GM23248 (cell line): ENCODE measurements at places on chromosomes 1 and 21.

- no peaks in the 10 kb centered on the region for H3K4me1 ChIP-seq
- no peaks in the 10 kb centered on the region for H3K36me3 ChIP-seq
- H3K27me3 ChIP-seq: no peaks in the 10 kb centered on the region
Observed at GRCh38 chr21:46621457-46622182, 13.9 kb upstream of the PRMT2 start.

GRCh38 chr1:228397966-228398365 is 8.7 kb downstream of the TRIM11 start:
- H3K4me3 ChIP-seq: no peak overlapping the region
- DNase-seq: no peak
- H3K36me3 ChIP-seq: no peaks in the 10 kb centered on the region; the same call in 1 of the 2 replicates
- H3K27me3 ChIP-seq: no peaks in the 10 kb centered on the region
- no peak overlapping the region for H3K27ac ChIP-seq

- H3K4me1 ChIP-seq: peaks cover 16% of the 10 kb centered on the region
- peak; percentile 35 for DNase-seq
- no peak overlapping the region for H3K4me3 ChIP-seq
Observed at GRCh38 chr1:39737546-39738169, 1.0 kb upstream of the PPIE start.

DNA sequence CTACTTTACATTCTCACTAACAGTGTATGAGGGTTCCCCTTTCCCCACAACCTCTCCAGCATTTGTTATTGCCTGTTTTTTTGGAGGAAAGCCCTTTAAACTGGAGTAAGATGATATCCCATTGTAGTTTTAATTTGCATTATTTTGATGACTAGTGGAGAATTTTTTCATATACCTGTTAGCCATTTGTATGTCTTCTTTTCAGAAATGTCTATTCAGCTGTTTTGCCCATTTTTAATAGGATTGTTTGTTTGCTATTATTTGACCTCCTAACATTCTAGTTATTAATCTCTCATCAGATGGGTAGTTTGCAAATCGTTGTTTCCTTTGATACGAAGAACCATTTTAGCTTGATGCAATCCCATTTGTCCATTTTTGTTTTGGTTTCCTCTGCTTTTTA is 165.0 kb downstream of the GLUL start:
- no peaks in the 10 kb centered on the region for H3K36me3 ChIP-seq
- no peak overlapping the region for H3K4me3 ChIP-seq
- DNase-seq: no peak
- H3K27ac ChIP-seq: no peak overlapping the region

DNA sequence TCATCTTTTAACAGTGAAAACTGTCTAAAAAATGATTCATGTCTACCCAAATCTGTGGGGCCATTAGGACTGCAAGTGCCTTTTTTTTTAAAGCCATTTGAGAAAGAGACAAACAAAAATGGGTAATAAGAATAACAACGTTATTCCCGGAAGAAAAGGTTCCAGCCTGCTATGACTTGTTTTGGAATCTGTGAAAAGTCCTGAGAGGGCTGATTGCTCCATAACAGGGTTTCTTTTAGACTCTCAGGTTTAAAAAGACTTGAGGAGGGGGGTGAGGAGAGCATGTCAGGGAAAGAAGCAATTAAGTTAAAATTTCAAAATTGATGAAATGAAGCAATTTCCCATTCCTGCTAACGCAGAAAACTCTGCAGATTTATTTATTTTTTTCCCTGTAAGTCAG is 56.4 kb downstream of the CACHD1 start:
- DNase-seq: no peak
- no peaks in the 10 kb centered on the region for H3K36me3 ChIP-seq
- H3K27ac ChIP-seq: no peak overlapping the region
- H3K4me3 ChIP-seq: no peak overlapping the region

GRCh38 chr1:60504206-60504840 is 430.8 kb upstream of the C1orf87 start:
- no peak overlapping the region for H3K4me3 ChIP-seq
- H3K4me1 ChIP-seq: no peaks in the 10 kb centered on the region
- no peak overlapping the region for H3K27ac ChIP-seq

GRCh38 chr1:78814176-78814575 is 164.5 kb downstream of the IFI44 start:
- no peak for DNase-seq
- no peaks in the 10 kb centered on the region for H3K27me3 ChIP-seq
- H3K27ac ChIP-seq: no peak overlapping the region
- H3K4me3 ChIP-seq: no peak overlapping the region

DNA sequence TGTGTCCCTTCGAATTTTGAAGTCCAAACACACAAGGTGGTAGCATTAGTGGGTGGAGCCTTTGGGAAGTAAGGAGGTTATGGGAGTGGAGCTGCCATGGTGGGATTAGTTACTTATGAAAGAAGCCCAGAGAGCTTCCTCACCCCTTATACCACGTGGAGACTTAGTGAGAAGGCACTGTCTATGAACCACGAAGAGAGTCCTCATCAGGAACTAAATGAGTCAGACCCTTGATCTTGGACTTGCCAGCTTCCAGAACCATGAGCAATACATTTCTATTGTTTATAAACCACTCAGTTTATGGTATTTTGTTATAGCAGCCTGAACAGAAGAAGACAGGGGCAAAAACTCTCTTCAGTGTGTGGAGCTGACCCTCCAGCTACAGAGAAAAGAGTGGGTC is 259.3 kb upstream of the AJAP1 start:
- H3K4me3 ChIP-seq: no peak overlapping the region
- DNase-seq: no peak
- H3K4me1 ChIP-seq: no peaks in the 10 kb centered on the region
- H3K27ac ChIP-seq: no peak overlapping the region
- no peaks in the 10 kb centered on the region for H3K36me3 ChIP-seq
- H3K27me3 ChIP-seq: no peaks in the 10 kb centered on the region

GRCh38 chr1:239977416-239977815 is 114.3 kb upstream of the FMN2 start:
- peaks cover 7% of the 10 kb centered on the region for H3K27me3 ChIP-seq
- no peak overlapping the region for H3K4me3 ChIP-seq
- peak; percentile 9 for DNase-seq
- H3K4me1 ChIP-seq: no peaks in the 10 kb centered on the region
- no peaks in the 10 kb centered on the region for H3K36me3 ChIP-seq

DNA sequence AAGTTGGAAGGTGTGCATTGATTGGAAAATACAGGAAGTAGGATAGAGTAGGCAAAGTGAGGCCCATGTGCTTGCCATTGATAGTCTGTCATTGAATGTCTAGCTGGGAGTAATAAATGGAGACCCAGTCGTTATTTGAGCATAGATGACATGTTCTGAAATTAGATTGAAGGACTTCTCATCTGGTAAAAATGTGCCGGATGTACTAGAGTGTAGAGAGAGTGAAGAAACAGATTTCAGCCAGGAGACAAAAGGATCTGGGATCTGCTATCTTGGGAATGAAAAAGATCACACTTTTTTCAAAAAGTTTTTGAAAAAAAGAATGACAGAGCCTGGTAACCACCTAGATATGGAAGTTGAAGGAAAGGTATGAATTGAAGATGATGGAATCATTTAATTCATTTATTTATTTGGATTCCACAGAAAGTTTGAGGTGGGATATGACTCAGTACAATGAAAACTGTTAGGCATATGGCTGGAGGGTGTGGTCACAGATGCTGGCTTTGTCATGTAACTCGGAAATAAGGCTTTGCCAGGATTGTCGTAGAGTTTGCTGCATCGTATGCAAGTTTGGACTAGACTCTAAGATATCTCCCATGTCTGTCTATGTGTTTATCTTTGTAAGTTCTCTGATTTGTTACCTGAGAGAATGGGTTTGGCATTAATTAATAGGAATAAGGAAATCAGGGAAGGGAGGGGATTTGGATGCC is 137.1 kb downstream of the PBX1 start:
- DNase-seq: peak; percentile 90
- H3K27me3 ChIP-seq: no peaks in the 10 kb centered on the region
- H3K4me1 ChIP-seq: peaks cover 18% of the 10 kb centered on the region
- peak overlapping the region; percentile 41 for H3K4me3 ChIP-seq
- 0 out of 2 replicates have a peak, but pooled peaks cover 3% of the 10 kb centered on the region for H3K36me3 ChIP-seq

- no peaks in the 10 kb centered on the region for H3K27me3 ChIP-seq
- H3K4me3 ChIP-seq: no peak overlapping the region
- no peak overlapping the region for H3K27ac ChIP-seq
- H3K4me1 ChIP-seq: no peaks in the 10 kb centered on the region
Observed at GRCh38 chr1:175725684-175726083, 17.7 kb downstream of the TNR start.

- H3K36me3 ChIP-seq: no peaks in the 10 kb centered on the region
- no peak overlapping the region for H3K4me3 ChIP-seq
- peaks cover 3% of the 10 kb centered on the region; the same call in 1 of the 2 replicates for H3K4me1 ChIP-seq
- no peak for DNase-seq
- H3K27ac ChIP-seq: no peak overlapping the region
Observed at GRCh38 chr1:64981601-64982533, 15.5 kb upstream of the JAK1 start.

DNA sequence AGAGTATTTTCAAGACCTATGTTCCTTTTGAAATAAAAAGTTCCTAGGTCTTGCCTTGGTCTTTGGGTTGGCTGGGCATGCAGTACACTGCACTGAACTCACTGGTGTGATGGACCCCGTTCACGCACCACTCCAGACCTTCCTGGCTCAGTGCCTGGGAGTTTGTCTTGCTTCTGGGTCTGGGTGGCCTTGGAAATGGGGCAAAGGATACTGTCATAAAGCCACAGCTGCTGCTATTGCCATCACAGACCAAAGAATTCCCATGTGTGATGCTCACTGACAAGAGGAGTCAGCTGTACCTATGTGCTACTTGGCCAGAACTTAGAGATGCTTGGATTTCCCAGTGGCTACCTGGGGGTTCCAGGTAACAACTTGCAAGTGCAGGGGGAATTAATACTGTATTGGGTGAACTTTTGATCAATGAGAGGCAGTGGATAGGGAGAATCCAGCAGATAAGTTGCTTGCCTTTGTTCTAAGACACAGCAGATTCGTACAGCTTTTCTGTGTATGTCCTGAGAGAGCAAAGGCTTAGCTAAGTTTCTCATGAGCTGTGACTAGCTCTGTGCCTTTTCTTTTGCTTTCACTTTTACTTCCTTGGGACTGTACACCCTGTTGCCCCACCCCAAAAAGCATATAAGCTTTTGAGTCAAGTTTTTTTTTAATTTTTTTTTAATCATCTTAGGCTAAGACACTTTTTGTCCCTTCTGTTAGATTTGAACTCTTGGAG is 115.3 kb downstream of the RUNX1 start:
- no peak overlapping the region for H3K4me3 ChIP-seq
- H3K4me1 ChIP-seq: peaks cover 42% of the 10 kb centered on the region
- no peaks in the 10 kb centered on the region for H3K27me3 ChIP-seq
- no peak for DNase-seq
- H3K27ac ChIP-seq: no peak overlapping the region
- H3K36me3 ChIP-seq: no peaks in the 10 kb centered on the region

GRCh38 chr1:237756304-237756967 is 134.3 kb downstream of the ZP4 start:
- H3K4me3 ChIP-seq: no peak overlapping the region
- no peaks in the 10 kb centered on the region for H3K27me3 ChIP-seq
- no peaks in the 10 kb centered on the region for H3K4me1 ChIP-seq

DNA sequence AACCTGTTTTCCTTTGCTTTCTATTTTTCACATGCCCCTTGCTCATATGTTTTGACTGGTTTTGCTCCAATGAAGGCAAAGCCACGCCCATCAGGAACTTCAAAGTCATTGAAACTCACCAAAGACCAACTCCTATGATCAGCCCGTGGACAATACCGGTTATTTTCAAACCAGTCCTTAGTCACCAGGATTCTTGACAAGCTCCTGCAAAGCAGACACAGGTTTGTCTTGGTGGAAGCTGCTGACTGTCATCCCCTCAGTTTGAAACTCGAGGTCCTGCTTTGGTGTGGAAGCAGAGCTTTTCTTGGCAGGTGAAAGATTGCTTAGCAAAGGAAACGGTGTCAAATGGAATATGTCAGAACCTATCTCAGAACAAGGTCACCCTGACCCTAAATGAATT is 384.7 kb upstream of the CXADR start:
- H3K27ac ChIP-seq: no peak overlapping the region
- no peak overlapping the region for H3K4me3 ChIP-seq
- H3K4me1 ChIP-seq: no peaks in the 10 kb centered on the region
- no peaks in the 10 kb centered on the region for H3K36me3 ChIP-seq

DNA sequence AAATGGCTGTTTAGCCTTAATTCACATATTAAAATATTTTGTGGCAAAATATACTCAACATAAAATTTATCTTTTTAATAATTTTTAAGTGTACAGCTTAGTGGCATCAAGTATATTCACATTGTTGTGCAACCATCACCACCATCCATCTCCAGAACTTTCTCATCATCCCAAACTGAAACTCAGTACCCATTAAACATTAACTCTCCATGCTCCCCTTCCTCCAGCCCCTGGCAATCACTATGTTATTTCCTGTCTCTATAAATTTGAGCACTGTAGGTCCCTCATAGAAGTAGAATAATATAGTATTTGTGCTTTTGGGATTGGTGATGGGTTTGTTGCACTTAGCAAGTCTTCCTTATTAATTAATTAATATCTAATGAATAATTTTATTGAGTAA is 29.4 kb downstream of the CCN1 start:
- H3K4me1 ChIP-seq: peaks cover 76% of the 10 kb centered on the region
- no peak for DNase-seq
- H3K27ac ChIP-seq: peak overlapping the region; percentile 98
- H3K36me3 ChIP-seq: no peaks in the 10 kb centered on the region

DNA sequence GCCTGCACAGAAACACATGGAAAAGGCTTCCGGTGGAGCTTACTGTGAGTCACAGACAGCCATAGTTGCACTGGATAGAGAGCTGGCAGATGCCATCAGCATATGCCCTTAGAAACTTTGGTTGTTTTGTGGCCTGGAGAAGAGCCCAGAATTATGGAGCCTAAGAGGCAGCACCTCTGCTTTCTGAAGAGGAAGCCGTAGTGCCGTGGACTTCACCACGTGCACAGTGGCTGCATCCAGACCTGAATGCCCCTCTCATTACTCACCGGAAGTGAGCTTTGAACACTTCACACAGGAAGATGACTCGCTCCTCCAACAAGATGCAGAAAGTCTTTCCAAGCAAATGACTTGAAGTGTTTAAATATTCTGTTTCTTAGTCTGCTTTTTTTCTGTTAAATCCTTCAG is 28.4 kb downstream of the JUN start:
- H3K36me3 ChIP-seq: no peaks in the 10 kb centered on the region
- H3K4me1 ChIP-seq: peaks cover 46% of the 10 kb centered on the region
- DNase-seq: peak; percentile 99

- no peaks in the 10 kb centered on the region for H3K4me1 ChIP-seq
- no peak overlapping the region for H3K4me3 ChIP-seq
- H3K36me3 ChIP-seq: no peaks in the 10 kb centered on the region
- H3K27ac ChIP-seq: no peak overlapping the region
- H3K27me3 ChIP-seq: no peaks in the 10 kb centered on the region
Observed at GRCh38 chr1:108955881-108956280, 7.4 kb downstream of the CLCC1 start.

DNA sequence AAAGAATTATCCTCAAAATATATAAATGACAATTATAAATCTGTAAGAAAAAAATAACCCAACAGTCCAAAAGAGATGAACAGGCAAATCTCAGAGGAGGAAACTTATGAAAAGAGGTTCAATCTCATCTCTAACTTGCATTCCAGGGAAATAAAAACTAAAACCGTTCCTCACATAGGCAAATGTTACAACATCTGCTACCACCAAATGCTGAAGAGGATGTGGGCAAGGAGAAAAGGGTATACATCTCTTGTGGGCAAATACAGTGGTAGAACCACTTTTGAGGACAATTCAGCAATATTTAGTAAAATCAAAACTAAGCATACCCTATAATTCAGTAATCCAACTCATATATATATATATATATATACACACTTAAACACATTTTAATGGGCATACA is 33.7 kb upstream of the SGIP1 start:
- no peak for DNase-seq
- H3K27me3 ChIP-seq: no peaks in the 10 kb centered on the region
- H3K4me3 ChIP-seq: no peak overlapping the region
- no peaks in the 10 kb centered on the region for H3K36me3 ChIP-seq
- H3K27ac ChIP-seq: no peak overlapping the region
